Frontal cortex (tissue), 4 donors: ENCODE measurements at places on chromosomes 1 and 21.

GRCh38 chr21:34994766-34995631, 54.1 kb downstream of the RUNX1 start:
- DNase-seq: no peak

GRCh38 chr1:46489169-46489637, 433 bp upstream of the DMBX1 start:
- DNase-seq: no peak

GRCh38 chr1:25572708-25573590, 29.5 kb downstream of the LDLRAP1 start:
- DNase-seq: no peak

GRCh38 chr1:244394826-244395765, 56.6 kb downstream of the ADSS2 start:
- no peak for DNase-seq

DNA sequence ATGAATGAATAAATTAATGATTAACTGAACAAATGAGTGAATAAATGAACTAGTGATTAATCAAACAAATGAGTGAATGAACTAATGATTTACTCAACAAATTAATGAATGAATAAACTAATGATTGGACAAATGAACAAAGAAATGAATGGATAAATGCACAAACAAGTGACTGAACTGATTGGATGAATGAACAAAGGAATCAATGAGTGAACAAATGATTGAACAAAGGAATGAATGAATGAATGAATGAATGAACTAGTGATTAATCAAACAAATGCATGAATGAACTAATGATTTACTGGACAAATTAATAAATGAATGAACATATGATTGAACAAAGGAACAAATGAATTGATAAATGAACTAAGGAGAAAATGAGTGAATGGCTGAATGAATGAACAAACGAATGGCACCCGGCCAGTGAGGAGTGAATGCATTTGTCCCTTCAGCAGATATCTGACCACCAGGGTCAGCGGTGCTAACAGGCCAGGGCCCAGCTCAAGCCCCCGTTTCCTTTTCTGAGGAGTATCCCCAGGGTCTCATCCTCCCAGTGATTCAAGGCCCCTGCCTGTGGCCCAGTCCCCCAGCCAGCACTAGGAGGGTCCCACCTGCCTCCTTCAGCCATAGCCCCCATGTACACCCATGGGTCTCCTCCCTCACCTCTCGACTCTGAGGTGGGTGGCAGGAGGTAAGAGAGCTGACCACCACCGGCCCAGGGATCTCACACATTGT, 49.9 kb downstream of the WNT9A start:
- DNase-seq: no peak

- peak; percentile 44 for DNase-seq
These were observed 127.4 kb upstream of the DPYD start for GRCh38 chr1:98048244-98048643.

- DNase-seq: no peak
These were observed 216.3 kb downstream of the PTPRU start for GRCh38 chr1:29452463-29453230.

DNA sequence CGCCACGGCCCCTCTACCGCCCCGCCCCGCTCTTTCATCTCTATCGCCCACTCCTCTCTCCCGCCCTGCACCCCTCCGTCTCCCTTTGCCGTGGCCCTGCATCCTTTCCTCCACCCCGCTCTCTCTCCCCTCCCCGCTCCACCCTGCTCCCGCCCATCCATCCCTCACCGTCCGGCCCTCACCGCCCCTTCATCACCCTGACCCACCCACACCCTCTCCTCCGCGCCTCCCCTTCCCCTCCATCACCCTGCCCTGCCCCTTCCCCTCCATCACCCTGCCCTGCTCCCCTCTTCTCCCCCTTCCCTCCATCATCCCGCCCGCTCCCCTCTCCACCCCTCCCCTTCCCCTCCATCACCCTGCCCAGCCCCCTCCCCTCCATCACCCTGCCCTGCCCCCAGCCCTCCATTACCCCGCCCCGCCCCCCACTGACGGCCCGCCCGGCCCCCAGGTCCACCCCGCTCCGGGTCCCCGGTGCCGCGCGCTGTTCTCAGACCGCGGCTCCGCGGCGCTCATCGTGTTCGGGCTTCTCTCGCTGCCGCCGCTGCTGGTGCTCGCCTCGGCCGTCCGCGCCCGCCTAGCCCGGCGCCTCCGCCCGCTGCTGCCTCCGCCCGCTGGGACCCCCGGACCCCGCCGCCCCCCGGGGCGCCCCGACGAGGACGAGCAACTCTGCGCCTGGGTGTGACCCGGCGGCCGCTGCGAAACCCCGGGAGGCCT, 6.2 kb upstream of the ANKRD65 start:
- DNase-seq: peak; percentile 52

GRCh38 chr1:6660415-6661049, 35.9 kb downstream of the THAP3 start:
- DNase-seq: no peak

DNA sequence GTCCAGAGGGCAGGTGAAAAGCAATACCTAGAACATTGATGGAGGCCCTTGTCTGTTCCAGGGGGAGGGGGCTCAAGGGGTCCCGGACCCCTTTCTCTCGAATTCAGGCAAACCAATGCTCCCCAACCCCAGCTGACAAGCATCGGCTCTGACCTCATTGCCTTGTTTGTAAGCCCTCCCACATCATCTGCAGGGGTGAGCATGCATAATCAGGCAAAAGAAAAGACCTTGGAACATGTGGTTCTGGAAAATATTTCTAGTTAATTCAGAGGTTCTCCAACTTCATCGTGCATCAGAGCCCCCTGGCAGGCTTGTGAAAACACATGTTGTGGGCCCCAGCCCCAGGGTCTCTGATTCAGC, 231.3 kb downstream of the TOMM20 start:
- no peak for DNase-seq

DNA sequence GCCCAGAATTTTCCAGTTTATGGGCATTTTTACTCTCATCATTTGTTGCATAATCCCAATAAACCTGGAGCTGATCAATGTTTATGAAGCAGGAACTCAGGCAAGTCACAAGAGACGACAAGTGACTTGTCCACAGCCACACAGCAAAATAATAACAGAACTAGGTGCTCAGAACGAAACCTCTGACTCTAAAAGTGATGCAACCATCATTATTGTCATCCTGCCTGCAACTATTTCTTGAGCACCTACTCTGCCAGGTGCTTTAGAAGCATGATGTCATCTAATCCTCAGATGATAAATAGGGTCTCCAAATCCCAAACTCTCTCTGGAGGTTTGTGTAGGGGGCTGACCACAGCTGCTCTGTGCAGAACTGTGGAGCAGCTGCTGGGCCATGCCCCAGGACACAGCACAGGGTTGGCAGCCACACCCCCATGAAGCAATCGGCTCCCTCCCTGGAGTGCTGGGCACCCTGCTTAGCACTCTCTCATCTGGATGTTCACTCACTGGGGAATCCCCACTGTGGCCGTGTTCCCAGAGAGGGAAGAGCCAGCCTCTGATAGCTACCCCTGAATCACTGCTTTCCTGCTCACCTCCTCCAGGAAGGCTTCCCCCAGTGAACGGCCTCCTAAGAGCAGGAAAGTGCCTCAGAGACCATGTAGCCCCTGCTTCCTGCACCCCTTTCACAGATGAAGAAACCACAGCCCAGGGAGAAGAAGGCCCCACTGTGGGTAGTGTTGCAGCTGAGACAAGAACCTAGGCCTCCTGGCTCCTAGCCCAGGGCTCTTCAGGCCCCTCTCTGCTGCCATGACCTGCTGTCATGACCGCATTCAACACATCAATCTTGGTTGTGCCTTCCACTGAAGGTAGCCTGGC, 2.1 kb downstream of the TTC22 start:
- DNase-seq: no peak

DNA sequence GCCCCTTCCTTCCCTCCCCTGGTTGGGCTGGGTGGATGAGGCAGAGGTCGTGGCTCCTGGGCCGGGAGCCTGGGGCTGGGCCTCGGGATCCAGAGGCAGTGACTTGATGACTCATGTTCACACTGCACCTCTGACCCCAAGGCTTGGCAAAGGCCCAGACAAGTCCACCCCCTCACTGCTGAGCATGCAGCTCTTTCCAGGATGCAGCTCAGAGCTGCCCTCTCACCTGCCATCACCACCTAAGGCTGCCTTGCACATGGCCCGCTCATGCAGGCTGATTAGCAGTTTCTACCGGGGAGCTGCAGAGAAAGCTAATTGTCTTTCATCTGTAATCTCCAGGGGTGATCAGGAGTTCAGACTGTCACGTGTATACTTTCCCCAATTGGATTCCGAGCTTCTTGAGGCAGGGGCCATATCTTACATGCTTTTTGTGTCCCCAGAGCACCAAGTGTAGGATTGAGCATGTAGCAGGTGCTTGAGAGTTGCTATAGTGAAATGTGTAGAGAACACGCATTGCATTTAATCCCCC, 62.1 kb downstream of the LRRN2 start:
- no peak for DNase-seq

DNA sequence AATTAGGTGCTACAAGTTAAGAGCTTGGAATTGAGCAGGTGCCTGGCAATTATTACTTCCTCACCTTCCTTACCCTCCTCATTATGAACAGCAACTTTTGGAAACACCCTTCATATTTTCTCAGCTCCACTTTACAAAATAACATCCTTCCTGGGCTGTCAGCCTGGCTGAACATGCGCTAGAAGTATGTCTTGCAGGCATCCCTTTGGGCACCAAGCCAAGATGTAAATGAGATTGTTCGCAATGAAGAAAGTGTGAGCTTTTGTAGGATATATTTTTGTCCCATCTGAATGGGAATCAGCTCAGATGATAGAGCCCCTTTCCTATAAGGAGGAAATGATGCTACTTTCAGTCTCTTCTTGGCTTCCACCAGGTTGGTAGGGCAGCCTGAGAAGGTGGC, 245.9 kb downstream of the KAZN start:
- DNase-seq: no peak

GRCh38 chr1:167057241-167057688, 32.9 kb downstream of the GPA33 start:
- DNase-seq: no peak

GRCh38 chr1:32784817-32785216, 32.3 kb downstream of the YARS1 start:
- no peak for DNase-seq

GRCh38 chr21:43824333-43825241, 35.2 kb downstream of the RRP1 start:
- DNase-seq: no peak

GRCh38 chr1:52296345-52296744, 69.7 kb downstream of the CC2D1B start:
- DNase-seq: peak; percentile 46

GRCh38 chr1:207304710-207305488, 16.6 kb upstream of the CD55 start:
- no peak for DNase-seq

DNA sequence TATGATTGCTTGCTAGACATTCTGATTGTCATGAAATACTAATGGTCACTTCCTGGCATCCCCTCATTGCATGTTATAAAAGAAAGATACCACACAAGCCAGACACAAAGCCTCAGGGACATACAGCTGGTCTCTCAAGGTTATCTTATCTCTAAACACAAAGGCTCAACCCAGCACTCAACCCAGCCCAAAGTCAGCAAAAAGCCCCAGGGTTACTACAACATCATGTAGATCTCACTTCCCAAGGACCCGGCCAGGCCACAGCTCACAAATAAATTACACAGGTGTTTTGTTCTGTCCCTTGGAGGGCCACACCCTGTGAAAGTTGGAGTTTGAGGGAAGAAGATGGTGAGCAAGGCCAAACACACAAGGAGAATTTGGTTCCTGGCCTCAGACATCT, 109.7 kb upstream of the BARHL2 start:
- no peak for DNase-seq

GRCh38 chr1:100791586-100791985, 72.0 kb downstream of the VCAM1 start:
- no peak for DNase-seq

DNA sequence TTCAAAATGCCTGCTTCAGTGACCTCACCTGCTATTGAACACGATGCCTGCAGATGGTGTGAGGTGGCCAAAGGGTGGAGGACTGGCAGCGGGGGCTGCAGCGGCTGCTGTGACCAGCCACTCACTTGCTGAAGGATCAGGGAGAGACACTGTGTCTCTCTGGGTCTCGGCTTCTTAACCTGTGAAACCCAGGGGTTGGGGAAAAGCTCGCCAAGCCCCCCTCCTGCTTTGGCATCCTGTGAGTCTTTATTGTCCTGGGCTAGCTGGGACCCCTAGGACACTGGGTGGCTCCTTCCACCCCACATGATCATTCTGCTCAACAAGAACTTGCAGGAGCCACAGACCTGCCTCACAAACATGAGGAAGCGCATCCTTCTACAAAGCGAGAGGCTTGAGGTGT, 112.8 kb downstream of the SIM2 start:
- no peak for DNase-seq

- peak; percentile 66 for DNase-seq
These were observed 1.2 kb upstream of the KIRREL1 start for GRCh38 chr1:157992031-157992832.

GRCh38 chr1:228697207-228698016, 37.9 kb upstream of the RHOU start:
- DNase-seq: no peak

DNA sequence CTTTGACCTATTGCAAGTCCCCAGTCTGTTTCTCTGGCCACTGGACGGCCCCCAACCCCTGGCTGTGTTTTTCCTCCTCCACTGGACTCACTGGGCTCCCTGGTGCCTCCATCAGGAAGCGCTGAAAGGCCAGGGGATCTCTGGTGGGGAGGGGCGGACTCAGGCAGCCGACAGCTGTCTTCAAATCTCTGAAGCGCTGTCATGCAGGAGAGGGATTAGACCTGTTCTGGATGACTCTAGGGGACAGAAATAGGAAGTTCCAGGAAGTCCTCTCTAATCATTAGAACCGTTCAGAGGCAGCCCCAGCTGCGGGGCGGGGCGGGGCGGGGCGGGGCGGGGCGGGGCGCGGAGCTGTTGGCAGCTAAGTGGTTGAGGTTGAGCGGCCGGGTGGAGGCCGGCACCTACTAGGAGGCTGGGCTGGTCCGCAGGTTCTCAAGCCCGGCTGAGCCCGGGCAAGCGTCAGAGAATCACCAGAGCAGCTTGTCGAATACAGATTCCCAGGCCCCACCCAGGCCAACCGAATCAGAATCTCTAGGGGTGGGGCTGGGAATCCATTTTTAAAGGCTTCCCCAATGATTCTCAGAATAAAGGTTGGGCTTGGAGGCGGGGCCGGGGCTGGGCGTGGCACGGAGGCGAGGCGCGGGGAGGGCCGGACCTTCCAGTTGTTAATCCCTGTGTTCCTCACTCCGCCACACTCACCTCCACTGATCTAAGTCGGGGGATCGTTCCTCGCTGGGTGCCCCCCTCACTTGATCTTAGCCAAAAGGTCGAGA, 11.4 kb upstream of the PHLDA3 start:
- peak; percentile 72 for DNase-seq

DNA sequence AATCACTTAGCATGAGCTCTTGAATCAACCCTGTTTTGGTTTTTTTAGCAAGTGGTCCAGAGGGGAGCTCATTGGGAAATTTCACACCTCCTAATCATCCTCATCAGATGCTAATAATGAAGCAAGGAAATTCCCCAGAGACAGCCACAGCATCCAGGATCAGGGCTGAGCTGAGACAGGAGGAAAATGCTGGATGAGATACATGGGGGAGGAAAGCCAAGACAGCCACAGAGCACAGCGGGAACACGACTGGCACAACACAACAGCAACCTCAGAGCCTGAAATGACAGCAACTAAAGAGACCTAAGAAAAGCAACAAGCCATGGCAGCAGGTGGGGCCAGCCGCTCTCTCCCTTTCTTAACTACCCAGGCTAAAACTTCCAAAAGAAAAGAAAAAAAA, 70.4 kb downstream of the UBR4 start:
- DNase-seq: no peak
